ENCODE measurements at places on chromosomes 1 and 21.

GRCh38 chr1:211935448-211935970, 99.8 kb downstream of the INTS7 start:
- DNase-seq, result peak; percentile 19

DNA sequence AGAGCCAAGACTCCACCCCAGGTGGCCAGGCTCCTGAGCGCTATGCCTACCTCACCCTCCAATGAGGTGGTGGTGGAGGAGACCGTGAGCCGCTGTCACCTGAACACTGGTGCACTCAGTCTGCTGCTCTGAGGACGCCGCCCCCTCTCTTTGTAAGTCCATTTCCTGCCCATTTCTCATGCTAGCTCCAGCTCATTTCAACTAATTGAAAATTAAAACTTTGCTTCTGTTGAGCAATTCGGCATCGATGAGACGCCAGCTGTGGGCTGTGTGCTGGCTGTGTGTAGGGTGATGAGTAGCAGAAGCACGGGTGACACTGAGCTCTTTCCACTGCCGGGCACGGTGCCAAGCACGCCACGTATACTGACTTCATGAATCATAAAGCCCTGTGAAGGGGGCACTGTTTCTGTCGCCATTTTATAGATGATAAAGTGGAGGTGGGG, 11.2 kb downstream of the TNFRSF1B start:
- peak; percentile 98 for DNase-seq

DNA sequence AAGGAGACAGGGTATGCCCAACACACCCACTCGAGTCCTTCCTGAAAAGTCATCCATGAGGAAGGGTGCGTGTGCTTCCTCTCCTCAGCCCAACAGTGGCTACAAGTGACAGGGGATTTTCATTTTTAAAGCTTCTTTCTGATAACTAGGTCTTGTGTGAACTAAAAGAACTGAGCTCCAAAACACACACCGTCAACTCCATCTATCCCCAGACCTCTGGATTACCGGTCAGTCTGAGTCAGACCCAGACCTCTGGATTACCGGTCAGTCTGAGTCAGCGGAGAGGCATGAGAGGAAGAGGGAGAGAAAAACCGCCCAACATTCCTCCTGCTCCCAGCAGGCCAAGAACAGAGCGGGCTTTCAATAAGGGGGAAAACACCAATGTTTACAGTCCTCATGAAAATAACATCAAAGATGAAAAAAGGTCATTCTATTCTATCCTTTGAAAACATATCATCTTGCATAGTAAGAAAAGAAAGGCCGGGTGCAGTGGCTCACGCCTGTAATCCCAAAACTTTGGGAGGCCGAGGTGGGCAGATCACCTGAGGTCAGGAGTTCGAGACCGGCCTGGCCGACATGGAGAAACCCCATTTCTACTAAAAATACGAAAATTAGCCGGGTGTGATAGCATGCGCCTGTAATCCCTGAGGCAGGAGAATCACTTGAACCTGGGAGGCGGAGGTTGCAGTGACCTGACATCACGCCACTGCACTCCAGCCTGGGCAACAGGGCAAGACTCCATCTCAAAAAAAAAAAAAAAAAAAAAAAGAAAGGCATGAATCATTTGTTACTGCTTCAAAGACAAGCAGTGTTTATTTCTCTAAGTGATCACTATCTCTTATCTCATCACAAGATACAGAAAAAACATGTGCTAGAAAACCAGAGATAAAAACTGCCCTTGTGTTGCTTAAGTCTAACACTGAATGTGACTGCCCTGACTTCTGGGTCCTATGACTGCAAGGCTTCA, 3.4 kb downstream of the PTTG1IP start:
- no peak for DNase-seq

DNA sequence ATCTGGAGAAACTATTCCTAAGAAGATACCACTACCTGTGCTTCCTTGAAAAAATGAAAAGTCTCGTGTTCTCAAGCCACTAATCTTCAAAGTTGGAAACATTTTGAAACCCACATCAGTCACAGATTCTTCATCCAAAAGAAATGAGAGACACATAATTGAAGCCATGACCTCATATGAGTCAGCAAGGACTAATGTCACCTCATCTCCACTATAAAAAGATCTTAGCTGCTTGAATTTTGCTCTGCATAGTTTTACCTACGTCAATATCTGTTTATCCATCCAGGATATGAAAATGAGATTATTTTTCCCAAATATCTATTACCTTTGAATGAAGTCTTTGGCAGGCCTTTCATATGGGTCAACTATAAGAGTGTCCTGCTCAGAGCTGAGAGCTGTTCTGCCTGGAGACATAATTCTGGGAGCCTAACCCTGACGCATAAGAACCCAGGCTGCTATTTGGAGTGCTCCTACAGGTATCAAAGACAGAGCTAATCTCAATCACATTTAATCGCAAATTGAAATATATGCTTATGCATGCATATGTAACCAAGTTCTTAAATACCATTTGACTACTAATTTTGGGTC, 312.5 kb upstream of the PKN2 start:
- no peak for DNase-seq

DNA sequence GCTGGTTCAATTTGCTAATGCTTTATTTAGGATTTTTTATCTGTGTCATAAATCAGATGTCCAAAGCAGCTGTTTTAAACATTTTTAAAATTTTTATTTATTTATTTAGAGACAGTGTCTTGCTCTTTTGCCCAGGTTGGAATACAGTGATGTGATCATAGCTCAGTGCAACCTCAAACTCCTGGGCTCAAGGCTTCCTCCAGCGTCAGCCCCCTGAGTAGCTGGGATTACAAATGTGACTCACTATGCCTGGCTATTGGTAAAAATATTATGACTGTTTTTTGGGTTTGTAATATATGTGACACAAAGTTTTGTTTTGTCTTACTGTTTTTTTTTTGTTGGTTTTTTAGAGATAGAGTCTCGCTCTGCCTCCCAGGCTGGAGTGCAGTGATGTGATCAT, 11.8 kb downstream of the ZBED6 start:
- no peak for DNase-seq

DNA sequence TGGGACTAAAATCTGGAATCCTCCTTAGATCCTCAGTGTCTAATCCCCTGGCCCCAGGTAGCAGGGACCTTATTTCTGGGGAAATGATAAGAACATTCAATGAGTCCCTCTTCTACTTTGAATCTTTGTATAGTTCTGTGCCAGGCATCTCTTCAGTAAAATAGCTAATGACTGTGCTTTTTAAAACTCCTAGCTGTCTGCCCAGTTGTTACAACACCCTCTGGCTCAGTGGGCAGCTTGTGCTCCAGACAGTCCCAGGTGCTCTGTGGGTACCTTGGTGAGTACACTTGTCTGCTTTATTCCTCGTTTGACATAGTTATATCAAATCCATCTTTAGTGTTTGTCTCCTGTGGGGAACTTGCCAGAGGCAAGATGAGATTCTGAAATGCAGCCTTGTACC, 18.0 kb downstream of the TGFB2 start:
- DNase-seq, result no peak

DNA sequence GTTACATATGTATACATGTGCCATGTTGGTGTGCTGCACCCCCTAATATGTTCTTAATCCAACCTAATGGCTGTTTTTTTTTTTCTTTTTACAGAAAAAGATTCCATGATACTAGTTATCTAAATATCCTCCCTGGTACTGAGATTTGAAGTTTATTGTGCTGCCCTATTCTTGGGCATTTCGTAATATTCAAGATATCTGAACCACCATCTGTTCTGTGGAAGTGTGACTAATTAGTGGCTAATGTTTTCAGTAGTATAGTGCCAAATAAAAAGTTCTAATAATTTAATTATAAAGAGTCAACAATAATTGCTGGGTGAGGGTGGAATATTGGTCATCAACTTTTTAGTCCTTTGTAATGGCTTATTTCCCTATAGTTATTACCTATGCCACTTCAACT, 217.5 kb downstream of the GABPA start:
- no peak for DNase-seq

- DNase-seq, result no peak
Observed at GRCh38 chr1:206420471-206420870, 49.8 kb upstream of the IKBKE start.

DNA sequence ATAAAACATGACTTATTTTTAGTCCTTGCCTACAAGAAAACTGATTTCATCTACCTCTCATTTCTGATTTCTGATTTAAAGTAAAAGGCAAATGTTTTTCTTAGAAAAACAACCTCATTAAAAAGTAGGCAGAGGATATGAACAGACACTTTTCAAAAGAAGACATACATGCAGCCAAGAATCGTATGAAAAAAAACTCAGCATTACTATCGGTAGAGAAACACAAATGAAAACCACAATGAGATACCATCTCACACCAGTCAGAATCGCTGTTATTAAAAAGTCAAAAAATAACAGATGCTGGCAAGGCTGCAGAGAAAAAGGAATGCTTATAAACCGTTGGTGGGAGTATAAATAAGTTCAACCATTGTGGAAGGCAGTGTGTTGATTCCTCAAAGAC, 16.2 kb downstream of the ODR4 start:
- no peak for DNase-seq
